ENCODE measurements at places on chromosomes 1 and 21. TPM values are rescaled to one million over a fixed set of nuclear protein-coding genes. Genes with fewer than 3 reads are reported as not detected.

- DNase-seq: no peak
These were observed 731.2 kb downstream of the USP25 start for GRCh38 chr21:16460936-16461335.

DNA sequence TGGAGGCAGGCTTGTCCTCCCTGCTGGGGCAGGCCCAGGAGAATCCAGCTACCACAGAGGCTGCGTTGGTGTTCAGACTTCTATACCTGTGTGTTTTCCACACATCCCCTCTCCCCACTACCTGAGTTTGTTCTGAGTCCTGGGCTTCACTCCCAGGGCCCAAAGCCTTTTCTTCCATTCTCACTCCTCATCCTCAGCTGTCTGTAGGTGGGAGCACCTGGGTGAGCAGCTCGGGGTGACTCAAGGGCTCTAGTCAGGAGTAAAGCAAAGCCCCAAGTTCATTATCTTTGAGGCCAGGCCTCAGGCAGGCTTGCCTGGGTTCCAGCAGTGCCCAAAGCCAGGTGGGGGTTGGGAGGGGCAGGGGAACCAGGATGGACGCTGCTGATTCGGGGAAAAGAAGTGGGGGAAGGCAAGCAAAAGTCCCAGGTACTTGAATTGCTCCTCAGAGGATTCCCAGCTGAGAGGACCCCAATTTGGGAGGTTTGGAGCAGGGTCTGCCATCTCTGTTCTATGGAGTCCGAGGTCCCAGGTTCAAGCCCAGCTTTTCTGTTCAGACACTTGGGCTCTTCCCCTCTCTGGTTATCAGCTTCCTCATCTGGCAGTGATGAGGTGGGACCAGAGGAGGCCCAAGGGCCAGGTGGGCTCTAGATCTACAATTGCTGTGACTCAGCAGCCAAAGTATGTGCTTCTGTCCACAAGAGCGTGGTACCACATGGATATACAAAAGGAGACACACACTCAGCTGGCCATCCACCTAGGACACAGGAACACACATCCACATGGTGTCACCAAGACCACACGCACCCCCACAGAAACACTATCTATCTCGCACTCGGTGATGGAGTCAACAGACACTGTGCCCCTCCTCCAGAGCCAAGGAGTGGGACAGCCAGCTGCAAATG is 5.8 kb upstream of the PTPN7 start:
- no peak for DNase-seq

GRCh38 chr1:30675761-30676160 is 47.6 kb downstream of the MATN1 start:
- no peak for DNase-seq

- no peak for DNase-seq
These were observed 60.5 kb upstream of the USP25 start for GRCh38 chr21:15669247-15669646.

GRCh38 chr1:200265881-200266280 is 144.0 kb downstream of the ZNF281 start:
- no peak for DNase-seq

DNA sequence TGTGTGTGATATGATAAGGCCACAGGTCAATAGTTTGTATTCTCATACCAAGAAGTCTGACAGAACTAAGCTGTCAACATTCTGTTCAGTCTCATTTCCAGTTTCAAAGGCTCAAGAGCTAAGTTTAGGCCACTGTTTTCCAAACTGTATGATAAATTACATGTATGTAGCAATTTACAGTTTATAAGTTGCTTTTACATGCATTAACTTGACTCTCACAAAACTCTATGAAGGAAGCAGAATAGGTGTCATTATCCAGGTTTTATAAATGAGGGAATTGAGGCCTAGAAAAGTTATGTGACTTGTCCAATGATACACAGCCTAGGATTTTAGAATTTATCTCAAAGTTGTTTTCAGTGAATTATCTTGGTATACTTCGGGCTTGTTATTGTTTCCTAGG is 23.4 kb downstream of the FMO5 start:
- DNase-seq: no peak

GRCh38 chr1:38328278-38329035 is 281.9 kb upstream of the POU3F1 start:
- no peak for DNase-seq

DNA sequence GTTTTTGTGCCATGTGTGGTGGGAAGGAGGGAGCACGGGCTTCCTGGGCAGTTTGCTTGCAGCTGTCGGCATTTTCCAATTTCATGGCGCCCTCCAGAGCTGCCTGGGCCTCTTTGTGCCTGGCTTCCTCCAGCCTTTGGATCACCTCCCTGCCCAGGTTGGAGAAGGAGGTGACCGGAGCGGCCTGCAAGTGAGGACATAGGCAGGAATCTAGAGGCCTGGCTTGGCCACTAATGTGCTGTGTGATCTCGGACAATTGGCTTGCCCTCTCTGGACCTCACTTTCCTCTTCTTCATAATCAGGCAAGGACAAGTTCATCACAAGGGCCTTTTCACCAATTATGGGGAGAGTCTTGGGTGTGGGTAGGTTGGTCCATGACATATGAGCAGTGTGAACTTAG is 245.1 kb downstream of the MATN1 start:
- DNase-seq: peak; percentile 22

DNA sequence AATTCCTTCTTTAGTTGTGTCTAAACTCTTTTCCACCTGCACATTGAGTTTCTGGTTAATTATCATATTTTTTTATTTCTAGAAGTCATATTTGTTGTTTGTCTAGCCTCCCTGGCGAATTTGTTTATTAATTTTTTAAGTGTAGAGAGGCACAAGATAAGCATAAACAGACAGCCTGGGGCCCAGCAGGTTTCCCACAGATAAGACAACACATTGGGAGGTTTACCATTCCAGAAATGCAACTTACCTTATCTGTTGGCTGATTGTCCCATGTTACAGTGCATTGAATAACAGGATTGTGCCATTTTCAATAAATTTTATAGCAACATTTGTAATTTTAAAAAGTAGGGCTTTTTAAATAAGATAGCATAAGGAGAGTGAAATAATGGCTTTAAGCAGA is 34.9 kb downstream of the COG2 start:
- no peak for DNase-seq

- DNase-seq: no peak
These were observed 13.2 kb downstream of the PDXK start for GRCh38 chr21:43731891-43732711.

DNA sequence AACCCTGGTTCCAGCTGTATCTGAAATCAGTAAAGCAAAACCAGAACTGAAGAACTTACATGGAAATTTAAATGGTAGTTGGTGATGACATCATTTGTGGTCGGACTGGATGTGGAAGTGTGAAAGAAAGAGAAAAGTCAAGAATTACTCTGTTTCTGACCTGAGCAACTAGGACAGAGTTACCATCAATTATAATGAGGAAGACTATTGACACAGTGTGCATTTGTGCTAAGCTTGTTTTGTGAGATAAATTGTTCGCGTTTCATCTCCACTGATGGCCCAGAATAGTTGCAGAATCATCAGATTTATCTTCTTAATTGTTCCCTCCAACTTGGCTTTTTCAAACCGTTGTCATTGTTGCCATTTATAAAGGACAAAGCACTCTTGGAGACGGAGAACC is 410.6 kb upstream of the DEPDC1 start:
- DNase-seq: no peak

DNA sequence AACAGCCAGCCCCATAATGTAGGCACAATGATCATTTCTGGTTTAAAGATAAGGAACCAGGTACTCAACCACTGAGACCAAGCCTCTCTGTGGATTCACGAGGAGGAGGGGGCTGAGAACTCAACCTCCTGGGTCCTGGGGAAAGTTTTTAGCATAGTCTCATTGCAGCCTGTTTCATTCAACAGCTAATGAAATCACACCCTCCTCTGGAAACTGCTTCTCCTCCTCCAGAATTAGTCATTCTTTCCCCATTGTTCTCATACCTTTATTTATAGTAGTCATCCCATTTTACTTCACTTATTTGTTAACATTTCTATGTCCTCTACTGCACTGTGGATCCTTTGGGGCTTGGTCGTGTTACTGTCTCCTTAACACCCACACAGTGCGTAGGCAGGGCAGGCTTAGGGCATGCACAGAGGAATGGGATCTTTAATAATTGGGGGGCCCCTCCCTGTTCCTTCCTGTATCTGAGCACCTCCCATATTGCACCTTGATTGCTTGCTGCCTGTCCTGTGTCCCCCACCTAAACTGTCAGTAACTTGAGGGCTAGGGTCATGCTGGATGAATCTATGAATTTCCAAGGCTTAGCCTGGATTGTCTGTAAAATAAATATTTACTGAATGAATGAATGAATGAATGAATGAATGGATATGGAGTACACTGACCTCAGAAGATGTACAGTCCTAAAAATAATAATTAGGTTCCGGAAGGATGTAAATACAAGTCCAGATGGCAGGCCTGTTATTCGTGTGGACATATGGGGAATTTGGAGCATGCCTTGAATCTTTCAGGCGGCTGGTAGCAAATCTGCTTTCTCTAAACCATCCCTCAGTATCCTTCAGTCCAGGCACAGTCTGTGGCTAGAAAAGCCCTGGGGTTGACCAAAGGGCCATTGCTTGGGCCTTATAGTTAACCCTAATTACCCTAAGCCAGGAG is 153.8 kb upstream of the HMGB4 start:
- DNase-seq: no peak

DNA sequence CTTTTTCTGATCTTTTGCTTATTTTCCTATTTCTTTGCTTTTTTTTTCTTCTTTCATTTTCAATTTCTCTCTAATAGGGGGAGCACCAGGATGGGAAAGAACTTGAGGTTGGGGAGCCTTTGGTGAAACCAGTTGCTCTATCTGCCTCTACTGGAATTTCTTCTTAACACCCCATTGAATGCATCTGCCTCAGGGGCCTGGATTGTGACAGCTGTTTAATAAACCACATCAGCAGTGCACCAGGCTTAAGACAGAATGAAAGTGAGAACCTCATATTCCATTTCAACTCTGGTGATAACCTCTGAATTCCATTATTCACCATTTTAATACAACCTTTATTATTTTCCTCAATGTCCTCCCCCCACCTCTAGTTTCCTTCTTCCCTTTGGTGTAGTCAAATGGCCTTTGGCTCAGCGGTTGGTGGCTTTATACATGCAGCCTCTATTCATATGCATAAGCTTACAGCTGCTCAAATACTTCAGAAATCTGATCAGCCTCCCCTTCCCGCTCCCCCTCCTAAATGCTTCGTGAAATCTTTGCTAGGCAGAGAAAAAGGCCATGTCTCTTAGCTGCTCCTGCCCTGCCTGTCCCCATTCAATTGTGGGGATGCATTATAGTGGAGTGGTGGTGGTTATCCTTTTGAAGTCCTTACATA is 537.3 kb upstream of the PLXNA2 start:
- no peak for DNase-seq

DNA sequence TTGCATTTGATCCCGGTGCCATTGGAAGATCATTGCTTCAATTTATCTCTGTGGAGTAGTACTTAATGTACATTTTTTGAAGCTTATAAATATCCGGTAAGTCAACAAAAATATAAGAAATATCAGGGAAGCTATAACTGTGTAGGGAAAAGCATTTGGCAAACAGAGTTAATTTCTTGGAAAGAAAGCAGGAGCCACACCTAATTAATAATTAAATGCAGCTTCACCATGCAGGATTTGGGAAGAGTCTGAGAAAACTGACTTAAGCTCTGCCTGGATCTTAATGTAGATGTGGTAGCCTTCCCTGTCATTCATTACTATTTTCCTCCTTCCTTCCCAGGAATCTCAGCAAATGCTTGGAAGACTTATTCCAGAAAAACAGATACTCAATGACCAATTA is 134.5 kb downstream of the ATP5PO start:
- no peak for DNase-seq

DNA sequence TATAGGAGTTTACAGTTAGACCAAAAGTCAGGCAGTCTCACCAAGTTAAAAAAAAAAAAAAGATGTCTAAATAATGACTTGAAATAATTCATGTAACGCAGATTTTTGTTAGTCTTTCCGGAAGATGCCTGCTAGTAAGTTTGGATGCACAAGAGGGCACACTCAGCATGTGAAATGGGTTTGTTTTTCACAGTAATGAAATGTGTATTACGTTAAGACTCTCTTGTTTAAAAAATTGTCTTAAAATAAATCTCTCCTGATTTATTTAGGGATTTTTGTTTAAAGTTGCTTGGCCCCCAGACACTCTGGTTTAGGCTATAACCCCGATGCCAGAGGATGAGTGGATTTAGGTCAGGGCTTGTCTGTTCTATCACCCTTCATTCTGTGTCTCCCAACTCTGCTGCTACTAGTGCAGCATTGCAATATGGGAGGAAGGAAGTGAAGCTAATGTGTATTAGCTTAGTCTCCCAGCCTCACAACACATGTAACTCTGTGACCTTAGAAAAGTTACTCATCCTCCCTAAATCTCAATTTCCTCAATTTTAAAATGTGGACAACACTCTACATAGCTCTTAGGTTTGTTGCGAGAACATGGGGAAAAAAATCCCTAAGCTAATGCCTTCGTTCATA is 25.7 kb downstream of the CTH start:
- DNase-seq: no peak

DNA sequence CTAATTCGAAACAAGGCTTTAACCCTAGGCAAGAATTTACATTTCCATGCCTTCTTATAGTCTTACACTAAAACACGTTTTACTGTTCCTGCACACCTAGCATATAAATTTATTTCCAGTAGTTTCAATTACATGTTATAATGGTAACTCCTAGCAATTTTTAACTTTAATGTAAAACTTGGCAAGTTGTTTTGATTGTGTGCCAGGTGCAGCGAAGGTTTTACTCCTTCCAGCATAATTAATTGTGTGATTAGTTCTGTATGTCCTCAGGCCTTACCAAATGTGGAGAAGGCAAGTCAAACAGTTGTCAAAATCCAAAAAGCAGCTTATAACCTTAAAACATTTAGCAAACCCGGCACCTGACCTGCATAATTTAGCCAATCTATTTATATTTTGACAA is 114.8 kb downstream of the KCNK1 start:
- no peak for DNase-seq

DNA sequence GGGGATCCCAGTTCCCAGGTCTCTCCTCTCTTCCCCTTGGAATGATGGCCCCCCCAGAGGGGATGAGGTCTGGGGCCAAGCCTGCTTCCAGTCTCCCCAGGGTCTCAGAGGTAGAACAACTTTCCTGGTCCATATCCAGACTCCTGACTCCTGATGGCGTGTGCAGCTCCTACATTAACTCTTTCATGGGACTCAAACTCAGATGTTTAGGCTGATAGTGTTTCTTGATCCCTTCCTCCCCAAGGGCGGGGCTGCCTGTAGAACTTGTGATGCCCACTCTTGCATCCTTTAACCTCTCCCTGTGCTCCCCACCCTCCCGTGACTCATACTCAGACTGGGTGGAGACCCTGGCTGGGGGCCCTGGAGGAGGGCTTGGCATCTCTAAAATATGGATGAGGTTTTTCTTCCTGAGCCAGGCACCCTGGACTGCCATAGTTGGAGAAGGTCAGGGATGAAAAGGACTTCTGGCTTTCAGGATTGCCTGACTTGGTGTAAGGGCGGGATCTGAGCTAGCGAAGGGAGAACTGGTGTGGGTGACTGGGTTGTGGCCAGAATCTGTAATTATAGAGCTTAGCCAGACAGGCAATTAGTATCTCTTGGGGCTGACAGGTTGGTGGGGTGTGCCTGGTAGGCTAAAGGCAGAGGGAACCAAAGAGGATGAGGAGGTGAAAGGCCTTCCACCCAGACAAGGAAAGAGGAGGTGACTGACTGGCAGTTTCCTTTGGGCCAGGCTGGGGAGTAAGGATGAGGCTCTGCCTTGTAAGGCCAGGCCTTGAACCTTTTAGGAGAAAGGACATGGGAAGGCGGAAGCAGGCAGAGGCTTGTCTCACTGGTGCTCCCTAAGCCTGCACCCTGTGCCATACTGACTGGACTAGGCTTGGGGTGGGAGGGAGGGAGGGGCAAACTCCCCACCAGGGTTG is 1.5 kb downstream of the ATP8B2 start:
- DNase-seq: peak; percentile 91

The SELL gene
- 0.71 TPM for total RNA-seq

The HSPA6 gene
- total RNA-seq: 2.9 TPM

The TNFRSF25 gene
- 2.5 TPM for total RNA-seq

The TAS1R1 gene
- total RNA-seq: not detected

The AHCYL1 gene
- total RNA-seq: 71.3 TPM

The KCNN3 gene
- 18.9 TPM for total RNA-seq

All from sigmoid colon (tissue), 7 donors.